ENCODE measurements at places on chromosomes 4 and X. TPM values are rescaled to one million over a fixed set of nuclear protein-coding genes. Genes with fewer than 3 reads are reported as not detected.

GRCh38 chr4:10889819-10890218 lies 205.3 kb upstream of the CLNK start:
- DNase-seq: no peak

- peak; percentile 80 for DNase-seq
Measured at GRCh38 chr4:185396724-185397385, at the start of gene ANKRD37. TSS of gene ANKRD37 (plus strand) at chr4:185396841. CDS start at chr4:185396924, 83 bp downstream.

DNA sequence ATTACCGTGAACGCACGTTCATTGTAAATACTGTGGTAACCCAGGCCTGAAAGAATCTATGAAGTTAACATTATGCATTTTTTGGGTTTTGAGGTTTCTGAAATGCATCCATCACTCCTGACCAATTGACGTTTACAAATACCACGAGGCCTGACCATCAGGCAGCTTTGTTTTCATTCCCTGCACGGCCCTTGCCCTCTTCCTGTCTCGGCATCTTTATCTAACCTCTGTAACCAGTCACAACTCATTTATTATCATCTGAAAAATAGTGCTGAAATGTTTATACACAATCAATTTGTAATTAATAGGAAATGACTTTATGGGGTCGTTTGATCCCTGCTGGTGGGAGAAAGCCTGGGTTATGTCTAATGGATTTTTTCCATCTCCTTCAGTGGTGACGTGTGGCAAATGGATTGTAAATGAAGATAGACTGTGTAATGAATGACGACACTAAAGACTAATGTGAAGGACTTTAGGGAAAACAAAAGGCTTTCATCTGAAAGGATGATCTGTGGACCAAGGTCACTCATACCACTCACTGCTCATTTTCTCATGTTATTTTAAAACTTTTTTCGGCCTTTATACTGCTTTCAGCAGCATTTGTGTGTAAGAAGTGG lies 102.7 kb upstream of the SORBS2 start:
- DNase-seq: no peak

DNA sequence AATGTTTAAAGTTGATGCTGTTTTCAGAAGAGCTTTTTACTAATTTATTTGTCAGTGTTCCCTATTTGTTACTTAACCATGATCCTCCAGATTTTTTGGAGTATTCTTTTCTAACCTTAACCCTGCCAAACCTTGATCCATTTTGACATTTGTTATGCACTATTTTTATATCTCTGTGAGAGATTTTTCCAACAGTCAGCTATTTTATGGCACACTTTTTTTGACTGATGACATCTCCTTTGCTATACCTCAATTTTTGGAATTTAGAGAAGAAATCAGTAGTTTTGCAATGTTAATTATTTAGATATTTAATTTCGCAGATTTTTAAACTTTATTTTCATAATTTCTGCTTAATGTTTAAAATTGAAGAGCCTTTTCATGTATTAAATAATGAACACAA lies 66.0 kb downstream of the CPEB2 start:
- no peak for DNase-seq

- no peak for DNase-seq
Measured at GRCh38 chr4:87038837-87039615, 104.2 kb downstream of the AFF1 start.

GRCh38 chr4:146398404-146398803 lies 123.3 kb downstream of the SLC10A7 start:
- DNase-seq: no peak

GRCh38 chr4:42855779-42856178 lies 36.7 kb upstream of the GRXCR1 start:
- no peak for DNase-seq

- DNase-seq: no peak
Measured at GRCh38 chr4:156998500-156999174, 27.0 kb upstream of the PDGFC start.

DNA sequence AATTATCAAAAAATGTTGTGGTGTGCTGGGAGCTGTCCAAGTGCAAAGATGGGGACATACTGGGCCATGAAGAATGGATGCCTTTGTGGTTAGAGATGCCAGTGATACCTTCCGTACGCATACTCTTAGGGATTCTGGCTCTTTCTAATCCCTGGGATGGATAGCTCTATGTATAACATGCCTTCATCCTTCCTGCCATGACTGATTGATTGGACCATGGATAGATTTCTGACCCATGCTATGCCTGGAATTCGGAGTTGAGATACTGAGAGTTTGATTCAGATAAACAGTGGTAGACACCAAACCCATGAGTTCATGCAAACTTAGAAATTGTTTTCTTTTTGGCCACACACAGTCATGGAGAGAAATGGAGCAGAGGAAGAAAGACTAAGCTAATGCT lies 147.2 kb upstream of the WDFY3 start:
- no peak for DNase-seq

DNA sequence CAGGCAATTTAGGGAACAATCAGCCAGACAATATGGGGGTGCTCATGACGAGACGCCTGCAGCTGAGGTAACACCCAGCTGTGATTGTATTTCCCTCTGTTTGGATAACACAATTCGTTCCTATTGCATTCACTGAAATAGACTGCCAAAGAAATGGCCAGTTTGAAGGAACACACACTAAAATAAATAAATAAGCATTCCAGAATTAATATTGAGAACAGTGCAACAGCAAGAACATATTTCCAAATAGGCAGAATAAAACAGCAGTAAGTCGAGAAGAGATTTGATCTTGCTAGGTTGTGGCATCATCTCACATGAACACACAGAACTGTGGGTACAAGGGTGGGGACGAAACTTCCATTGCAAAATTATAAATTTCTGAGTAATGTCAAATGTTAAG lies 133.5 kb upstream of the FAM47B start:
- DNase-seq: no peak

- DNase-seq: no peak
Measured at GRCh38 chr4:8742546-8742945, 129.1 kb downstream of the HMX1 start.

- no peak for DNase-seq
Measured at GRCh38 chr4:49032440-49033161, 46.5 kb downstream of the CWH43 start.

DNA sequence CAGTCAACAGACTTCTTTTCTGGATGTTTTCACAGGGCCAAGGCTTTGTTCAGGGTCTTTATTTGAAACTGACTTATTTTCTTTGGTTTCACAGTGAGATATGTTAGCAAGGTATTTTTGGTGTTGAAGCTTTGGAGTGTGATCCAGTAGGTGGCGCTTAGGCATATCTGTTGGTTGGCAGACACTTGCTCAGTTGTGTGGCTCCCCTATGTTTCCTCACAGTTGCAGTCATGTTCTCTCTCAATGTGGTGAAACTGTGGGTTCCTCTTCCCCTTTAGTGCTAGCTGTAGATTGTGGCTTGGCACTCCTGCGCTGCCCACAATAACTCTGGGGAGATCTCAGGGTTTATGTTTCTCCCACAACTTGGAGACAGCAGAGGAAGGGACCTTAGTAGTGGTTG lies 460.8 kb downstream of the SLITRK2 start:
- DNase-seq: no peak

Gene MSN
- polyA plus RNA-seq: 416 TPM

Gene CT45A10
- 14.5 TPM for polyA plus RNA-seq

Gene SPON2
- polyA plus RNA-seq: 47.1 TPM

Gene CFAP99
- 2.1 TPM for polyA plus RNA-seq

Gene DMRTC1
- 0.52 TPM for polyA plus RNA-seq

Gene YTHDC1
- polyA plus RNA-seq: 169 TPM

Gene SHROOM2
- polyA plus RNA-seq: 13.3 TPM

All from left lung (tissue), 14 donors.